ENCODE measurements at places on chromosomes 6 and 20. TPM values are rescaled to one million over a fixed set of nuclear protein-coding genes. Genes with fewer than 3 reads are reported as not detected.

Gene ANGPT4
- total RNA-seq, result 3.8 TPM

DNA sequence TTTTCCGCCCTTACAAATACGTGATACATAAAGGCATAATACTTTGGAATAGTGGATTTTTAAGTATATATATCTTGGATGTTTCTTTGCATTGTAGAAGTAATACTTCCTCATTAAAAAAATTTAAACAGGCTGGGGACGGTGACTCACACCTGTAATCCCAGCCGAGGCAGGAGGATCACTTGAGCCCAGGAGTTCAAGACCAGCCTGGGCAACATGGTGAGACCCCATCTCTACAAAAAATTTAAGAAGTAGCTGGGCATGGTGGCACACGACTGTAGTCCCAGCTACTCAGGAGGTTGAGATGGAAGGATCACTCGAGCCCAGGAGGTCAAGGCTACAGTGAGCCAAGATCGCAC, 38.6 kb upstream of the RNF8 start:
- no peak for DNase-seq

DNA sequence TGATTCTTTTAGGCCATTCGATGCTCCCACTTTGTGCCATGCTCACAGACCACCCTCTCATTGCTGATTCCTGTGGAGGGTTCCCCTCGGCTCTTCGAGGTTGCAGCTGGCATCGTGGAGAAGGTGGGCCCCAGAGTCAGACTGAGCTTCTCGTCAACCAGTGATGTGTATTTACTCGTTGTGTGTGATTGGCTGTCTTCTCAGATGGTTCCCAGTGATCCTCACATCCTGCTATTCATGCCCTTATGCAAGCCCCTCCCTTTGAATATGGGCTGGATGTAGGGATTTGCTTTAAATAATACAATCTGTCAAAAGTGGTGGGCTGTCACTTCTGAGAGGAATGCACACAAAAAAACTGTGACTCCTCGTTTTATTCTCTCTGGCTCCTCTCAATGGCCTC, 99.6 kb upstream of the ENPP5 start:
- no peak for DNase-seq

Gene ITCH
- total RNA-seq, result 120 TPM

DNA sequence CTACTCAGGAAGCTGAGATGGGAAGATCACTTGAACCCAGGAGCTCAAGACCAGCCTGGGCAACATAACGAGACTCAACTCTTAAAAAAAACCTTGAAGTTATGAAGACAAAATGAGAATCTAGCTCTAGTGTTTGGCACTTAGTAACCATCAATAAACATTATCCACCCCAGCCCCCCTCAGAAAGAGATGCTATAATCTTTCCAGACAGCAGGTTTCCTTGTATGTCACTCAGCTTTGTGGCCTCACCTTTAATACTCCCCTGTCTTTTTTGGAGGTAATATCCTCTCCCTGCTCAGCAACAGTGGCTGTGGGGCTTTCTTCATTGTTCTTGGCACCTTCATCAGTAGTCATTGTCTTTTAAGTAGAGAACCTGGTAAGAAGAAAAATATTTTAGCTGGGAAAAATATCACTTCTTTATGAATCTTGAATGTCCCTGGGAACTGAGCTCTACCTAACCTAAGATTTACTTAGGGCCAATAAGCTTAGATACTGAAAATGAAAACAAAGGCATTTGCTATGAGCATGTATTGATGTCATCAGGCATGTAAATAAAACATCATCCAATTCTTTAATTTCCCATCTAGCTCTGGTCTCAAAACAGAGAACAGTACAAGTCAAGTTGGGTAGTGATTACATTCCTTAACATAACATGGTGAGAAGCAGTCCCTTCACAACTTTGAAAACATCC, 46.1 kb downstream of the FKBP5 start:
- no peak for DNase-seq

Gene OARD1
- 31.7 TPM for total RNA-seq

Gene STX7
- 58.6 TPM for total RNA-seq
